ENCODE measurements at places on chromosomes 12 and 14.
A peak's percentile ranks its signal among the peaks of the same experiment; 100 is the strongest.

GRCh38 chr14:104660597-104660996 is 28.8 kb upstream of the INF2 start:
- DNase-seq = no peak

- DNase-seq = no peak
Measured at GRCh38 chr14:93103392-93104080, 12.2 kb downstream of the ITPK1 start.

DNA sequence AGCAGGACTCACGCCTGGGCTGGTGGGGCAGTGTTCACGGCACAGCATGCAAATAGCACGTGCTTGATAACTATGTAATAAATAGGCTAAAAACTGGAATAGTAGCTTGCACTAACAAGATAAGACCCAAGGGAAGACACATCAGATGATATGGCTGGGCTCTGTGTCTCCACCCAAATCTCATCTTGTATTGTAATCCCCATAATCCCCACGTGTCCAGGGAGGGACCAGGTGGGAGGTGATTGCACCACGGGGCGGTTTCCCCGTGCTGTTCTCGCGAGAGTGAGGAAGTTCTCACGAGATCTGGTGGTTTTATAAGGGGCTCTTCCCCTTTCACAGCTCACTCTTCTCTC is 46.9 kb downstream of the RIMBP2 start:
- DNase-seq = no peak

GRCh38 chr14:62206456-62206855 is 444.2 kb downstream of the SNAPC1 start:
- no peak for DNase-seq

DNA sequence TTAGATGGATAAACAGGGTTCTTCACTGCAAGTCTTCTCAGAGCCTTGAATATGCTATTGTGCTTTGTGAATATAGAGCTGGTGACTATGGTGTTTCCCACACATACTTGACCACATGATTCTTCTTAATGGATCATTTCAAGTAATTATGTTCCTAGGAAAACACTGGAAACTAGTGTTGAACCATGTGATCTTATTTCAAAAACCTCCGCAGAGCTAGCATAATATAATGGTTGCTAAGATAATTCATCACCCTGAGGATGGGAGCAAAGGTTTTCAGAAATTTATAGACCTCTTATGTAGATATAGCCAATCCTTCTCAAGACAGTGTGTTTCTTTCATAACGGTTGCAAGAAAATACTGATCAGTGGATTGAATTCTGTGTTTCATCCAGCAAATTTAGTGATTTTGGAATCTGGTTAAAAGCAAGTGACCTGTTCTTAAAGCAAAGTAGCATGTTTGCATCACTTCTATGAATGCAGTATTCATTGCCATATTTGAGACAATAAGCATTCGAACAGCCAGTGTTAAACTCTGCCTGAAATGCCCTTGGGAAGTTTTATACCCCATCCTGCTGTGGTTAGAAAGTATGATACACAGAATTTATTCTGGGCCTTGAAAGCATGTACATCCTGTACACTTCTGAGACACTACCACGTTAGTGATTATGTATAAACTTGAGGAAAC is 341.0 kb upstream of the E2F7 start:
- DNase-seq = peak; percentile 10

- peak; percentile 26 for DNase-seq
Measured at GRCh38 chr12:78181544-78182162, 351.0 kb downstream of the NAV3 start.

- peak; percentile 57 for DNase-seq
Measured at GRCh38 chr12:55996201-55996714, 818 bp upstream of the SUOX start.

DNA sequence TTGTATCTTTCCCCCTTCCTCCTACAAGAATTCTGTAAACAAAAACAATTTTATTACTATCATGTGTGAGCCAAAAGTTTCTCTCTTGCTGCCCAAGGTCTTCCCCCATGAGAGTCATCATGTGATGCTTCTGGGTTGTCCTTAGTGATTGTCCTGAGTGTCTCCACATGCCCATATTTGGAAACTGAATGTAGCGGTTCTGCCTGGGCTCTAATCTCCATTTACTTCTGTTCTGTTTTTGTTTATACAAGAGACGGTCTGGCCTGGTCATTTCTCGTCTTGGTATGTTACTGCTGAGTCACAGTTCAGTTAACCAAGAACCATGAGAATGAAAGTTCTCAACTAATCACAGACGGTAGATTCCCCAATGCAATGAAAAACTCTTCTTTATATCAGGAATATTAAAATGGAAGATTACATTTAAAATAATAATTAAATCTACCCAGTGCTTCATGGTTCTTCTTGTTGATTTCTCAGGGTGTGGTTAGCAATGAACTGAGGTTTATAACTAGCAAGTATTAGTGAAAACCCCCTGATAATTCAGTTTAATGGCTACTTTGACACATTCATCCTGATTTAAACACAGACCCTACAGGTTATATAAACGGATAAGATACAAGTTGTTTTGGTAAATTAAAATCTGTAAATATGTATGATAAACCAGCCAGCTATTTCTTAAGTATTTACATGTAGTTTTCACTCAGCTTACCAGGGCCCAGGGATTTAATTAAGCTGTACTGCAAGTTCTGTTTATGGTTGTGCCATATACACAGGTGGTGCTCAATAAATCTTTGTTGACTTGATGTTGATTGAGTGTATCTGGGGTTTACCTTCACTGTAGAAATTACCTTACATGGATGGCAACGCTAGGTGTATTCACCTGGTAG is 81.1 kb downstream of the PELI2 start:
- DNase-seq = peak; percentile 97

DNA sequence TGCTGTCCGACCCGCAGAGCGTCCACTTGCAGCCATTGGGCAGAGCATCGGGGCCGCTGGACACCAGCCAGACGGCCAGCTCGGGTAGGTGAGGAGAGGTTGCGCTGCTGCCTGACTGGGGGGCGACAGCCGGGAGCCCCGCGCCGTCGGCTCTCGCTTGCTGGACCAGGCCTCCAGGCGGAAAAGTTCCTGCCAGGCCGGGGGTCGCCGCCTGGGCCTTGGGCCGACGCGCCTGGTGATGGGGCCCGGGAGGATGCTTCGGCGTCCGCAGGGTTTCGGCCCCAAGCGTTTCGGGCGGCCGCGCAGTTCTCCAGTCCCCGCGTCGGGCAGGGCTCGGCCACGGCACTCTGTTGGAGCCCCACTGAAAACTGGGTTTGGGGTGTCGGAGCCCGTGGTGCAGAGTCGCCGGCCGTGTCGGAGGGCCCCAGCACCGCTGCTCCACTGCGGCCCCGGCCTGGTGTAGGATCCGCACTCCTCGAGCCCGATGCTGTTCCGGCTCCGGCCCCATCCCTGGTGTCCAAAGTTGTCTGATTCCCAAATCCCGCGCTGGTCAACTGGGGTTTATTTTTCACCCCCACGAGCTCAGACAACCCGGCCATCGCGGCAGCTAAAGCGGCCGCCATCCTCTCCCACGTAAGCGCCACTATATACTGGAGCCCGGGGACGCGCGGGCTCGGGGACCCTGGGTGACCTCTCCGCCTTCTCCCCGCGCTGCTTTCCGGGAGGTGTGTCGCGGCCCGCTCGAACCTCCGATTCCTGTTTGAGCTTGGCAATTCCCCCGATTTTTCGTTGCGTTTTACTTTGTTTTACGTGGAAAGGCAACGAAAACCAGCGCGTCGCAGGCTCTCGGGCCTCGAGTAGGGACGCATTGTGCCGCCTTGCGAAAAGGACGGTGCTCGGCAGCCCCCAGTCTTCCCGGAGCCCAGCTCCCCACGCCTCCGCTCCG is 872 bp downstream of the VSX2 start:
- no peak for DNase-seq

GRCh38 chr12:70045036-70045435 is 198.2 kb upstream of the CNOT2 start:
- peak; percentile 45 for DNase-seq

- DNase-seq = no peak
Measured at GRCh38 chr14:56099081-56099797, 19.0 kb upstream of the PELI2 start.
